GM23338 (cell line): ENCODE measurements at places on chromosomes 4 and X. TPM values are rescaled to one million over a fixed set of nuclear protein-coding genes. Genes with fewer than 3 reads are reported as not detected.

DNA sequence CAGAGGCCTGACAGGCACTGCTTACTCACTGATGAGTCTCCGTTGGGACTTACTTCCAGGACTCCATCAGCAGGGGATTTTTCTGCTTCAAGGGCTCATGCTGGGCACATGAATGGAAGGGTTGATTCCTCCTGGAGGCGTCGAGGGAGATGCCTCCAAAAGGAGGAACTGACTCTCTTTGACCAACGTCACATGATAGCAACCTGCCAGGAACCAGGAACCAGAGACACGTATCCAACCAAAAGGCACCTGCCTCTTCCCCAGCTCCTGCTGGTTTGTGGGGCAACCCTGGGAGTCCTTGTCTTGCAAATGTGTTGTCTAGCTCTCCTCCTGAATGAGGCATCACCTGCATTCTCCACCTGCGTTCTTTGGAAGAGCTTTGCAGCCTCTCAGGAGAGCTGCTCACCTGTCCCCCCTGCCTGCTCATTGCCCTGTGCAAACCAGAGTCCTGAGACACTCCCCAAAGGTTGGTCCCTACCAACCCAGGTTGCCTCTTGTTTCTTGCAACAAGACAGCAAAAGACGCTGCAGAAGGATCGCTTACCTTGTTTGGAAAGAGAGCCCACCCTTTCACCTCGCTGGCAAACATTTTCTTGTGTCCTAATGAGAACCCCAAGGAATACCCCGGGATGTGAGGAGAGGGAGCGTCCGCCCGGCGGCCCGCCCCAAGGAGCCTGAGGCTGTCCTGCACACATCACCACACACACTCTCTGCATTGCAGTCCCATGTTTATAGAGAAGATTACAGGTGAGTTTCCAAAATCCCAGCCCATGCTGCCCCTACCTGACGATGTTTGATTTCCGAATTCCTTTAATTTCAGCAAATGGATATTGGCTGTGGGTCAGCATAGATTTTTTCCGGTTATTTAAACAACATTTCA is 30.5 kb upstream of the SHOX start:
- DNase-seq: peak; percentile 53

DNA sequence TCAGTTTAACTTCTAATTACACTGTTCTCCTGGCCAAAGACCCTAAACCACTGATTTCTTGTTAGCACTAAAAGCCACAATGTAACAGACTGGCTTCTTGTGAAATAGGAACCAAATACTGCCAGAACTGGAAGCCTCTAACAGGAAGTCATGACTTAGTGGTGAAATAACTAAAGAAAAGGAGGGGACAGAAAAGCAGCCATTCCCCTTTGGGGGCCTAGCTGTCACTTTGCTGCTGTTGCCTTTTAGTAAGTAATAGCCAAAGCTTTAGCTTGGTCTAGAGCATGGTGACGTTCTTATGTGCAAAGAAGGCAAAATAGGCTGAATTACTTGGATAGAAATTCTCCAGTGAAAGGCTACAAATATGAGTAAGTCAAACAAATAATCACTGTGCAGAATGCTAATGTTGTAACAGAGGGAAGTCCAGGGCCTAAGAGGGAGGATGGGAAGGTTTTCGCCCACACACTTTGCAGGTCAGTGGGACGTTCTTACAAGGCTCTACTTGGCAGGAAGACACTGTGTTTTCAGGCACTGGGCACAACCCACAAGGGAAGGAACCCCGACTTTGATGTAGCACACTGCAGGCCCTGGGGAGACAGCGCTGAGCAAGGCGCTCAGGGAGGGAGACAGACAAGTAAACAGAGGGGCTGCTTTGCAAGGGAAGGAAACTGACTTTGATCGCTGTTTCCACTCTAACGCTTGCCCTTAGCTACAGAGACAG is 16.7 kb downstream of the GAB3 start:
- DNase-seq: no peak

DNA sequence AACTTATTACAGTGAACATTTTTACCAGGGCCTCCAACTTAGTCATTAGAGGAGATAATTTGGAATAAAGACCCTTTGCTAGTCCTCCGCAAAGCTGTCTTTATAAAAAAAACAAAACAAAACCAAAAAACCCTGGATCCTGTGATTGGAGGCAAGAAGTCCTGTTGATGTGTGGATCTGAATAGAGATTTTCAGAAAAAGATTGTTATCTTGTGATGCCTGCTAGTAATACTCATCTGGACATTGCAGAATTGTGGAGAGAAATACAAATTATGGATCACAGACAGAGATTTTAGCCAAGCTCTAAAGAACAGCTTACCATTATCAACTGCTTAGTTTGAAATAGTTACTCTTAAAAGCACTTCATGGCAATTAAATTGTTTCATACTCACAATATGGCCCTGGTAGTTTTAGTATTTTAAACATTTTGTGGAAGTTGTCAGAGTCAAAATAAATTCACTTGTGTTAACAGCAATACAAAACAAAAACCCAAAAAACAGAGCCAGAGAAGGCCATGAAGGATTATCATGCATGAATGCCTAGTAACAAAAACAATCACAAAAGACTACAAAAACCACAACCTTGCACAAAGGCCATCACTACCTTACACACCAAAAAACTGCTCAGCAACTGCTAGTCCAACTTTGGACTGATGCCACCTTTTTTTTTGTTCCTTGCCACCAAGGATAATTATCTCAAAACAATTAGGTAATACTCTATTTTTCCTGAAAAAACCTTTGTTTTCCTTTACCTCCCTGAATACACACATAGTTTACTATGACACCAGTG is 514.5 kb upstream of the SLIT2 start:
- no peak for DNase-seq

- DNase-seq: peak; percentile 92
Observed at GRCh38 chr4:184250795-184251669, 33.4 kb upstream of the ENPP6 start.

- DNase-seq: no peak
Observed at GRCh38 chr4:172124656-172125308, 311.6 kb downstream of the GALNTL6 start.

The MND1 gene
- 22.5 and 26.2 TPM in 2 replicates for total RNA-seq

The FRMD7 gene
- not detected in 2 replicates for total RNA-seq

GRCh38 chrX:19718642-19719041 is 168.8 kb downstream of the SH3KBP1 start:
- no peak for DNase-seq

The ZNF718 gene
- total RNA-seq: 29.7 and 35.1 TPM in 2 replicates
